ENCODE measurements at places on chromosomes 7 and 10.

- DNase-seq: no peak
Measured at GRCh38 chr10:31769564-31769963, 159.1 kb downstream of the ARHGAP12 start.

GRCh38 chr7:130400120-130400572 is 19.9 kb downstream of the CPA1 start:
- DNase-seq: peak; percentile 85

DNA sequence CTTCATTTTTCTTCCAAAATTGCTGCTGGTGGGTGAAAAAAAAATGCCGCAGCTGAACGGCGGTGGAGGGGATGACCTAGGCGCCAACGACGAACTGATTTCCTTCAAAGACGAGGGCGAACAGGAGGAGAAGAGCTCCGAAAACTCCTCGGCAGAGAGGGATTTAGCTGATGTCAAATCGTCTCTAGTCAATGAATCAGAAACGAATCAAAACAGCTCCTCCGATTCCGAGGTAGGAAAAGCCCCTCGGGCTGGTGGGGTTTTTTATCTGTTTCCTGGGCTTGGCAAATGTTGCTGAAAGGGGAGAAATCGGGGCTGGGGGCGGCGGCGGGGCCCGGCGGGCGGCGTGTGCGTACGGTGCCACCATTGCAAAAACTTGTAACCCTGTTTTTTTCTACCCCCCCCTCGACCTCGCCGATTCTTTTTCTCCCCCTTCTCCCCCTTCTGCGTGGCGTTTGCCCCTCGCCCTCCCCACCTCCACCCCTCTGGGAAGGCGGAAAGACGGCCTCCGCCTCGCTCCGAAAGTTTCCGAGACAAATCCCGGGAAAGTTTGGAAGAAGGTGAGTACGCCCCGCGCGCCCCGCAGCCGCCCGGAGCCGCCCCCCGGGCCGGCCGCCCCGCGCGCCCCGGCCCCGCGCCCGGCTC is 789 bp downstream of the TCF7L2 start:
- DNase-seq: peak; percentile 68

DNA sequence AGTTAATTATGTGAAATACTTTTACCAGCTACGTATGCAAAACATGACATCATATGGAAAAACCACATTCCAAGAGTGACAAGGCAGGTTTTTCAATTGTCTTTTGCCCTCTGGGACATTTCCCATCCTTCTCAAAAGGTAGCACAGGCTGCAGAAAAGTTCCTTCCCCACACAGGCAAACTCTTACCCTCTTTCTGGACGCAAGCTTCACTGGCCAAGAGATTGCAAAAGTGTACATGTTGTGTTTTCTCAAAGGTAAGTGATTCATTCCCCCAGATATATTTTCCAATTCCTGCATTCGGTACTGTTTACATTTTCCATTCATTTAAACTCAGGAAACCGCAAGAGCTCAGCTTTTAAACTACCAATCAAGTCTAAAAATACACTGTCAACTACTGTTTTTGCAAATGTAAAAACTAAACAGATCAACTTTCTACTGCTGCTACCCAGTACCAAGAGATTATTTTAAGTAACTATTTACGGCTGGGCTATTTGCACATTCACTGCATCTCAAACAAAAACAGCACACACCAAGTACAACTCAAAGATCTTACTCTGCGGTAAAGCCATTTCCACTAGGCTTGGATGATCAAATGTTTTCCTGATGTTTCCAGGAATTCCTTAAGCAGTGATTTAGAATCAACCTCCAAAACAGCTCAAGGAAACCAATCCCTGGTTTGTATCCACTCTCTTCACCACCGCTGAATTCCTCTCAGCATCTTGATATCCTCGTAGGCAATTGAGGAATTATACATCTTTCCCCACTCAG is 233.6 kb upstream of the CCDC6 start:
- DNase-seq: peak; percentile 56

- no peak for DNase-seq
Measured at GRCh38 chr7:159068488-159068811, 76.2 kb downstream of the VIPR2 start.

- DNase-seq: no peak
Measured at GRCh38 chr7:116153050-116153449, 57.3 kb upstream of the TES start.

- no peak for DNase-seq
Measured at GRCh38 chr7:153188630-153189029, 429.1 kb downstream of the ACTR3B start.

DNA sequence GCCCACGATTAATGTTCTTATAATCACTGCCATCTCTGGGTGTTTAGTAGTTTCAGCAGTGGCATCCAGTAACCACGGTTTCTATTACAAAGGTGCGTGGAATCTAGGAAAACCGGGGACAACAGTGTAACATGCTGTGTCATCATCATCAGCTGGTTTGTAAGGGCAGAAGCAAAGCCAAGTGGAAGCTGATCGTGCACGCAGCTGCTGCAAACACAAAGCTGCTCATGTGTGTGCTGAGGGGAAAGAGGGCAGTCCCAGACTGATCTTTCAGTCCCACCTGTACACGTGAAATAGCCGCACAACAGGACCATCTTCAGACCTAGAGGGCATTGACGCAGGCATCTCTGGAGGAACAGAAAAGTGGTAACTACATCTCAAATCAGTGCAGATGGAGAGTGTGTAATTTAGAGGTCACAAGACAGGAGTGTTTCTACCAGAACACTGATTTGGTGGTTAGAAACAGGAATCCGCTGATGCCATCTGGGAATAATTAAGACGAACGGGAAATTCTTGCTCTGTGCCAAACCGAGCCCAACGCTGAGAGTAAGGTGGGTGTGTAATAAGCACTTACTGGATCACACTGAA is 13.4 kb downstream of the ANKRD16 start:
- peak; percentile 81 for DNase-seq

- DNase-seq: peak; percentile 62
Measured at GRCh38 chr7:95472581-95473161, 13.1 kb upstream of the ASB4 start.

DNA sequence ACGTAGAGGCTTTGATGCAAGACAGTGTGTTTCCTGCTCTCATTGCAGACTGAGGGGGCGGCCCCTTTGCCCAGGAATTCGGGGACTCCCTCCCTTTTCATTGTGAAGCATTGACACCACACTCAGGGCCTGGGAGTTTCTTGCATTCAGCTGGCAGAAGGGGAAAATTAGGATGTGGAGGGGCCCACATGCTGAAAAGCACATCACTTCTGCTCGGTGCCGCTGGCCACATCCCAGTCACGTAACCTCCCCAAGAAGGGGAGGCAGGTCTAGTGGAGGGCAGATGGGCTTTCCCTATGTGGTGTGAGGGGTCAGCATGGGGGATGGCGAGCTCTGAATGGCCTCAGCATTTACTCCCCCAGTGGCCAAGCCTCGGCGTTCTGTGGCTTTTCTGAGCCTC is 47.9 kb downstream of the ADCY1 start:
- DNase-seq: no peak

GRCh38 chr10:133459454-133460207 is 5.9 kb downstream of the SCART1 start:
- DNase-seq: no peak

DNA sequence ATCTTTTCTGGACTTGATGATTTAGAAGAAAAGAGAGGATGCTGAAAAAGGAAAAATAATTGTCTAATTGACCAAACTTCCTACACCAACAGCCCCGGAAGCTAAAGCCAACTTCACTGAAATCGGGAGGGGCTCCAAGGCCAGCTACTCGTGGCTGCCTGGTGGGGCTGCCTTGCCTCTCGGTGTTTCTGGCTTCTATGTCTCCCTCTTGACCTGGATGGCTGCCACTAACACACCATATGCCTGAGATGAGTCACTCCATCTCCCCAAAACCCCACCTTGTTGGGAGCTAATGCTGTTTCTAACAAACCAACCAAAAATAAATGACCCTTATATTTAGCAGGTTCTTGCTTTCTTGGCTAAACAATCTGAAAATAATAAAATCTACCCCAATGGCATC is 87.6 kb upstream of the AFAP1L2 start:
- DNase-seq: no peak

- DNase-seq: no peak
Measured at GRCh38 chr10:34392641-34393170, 422.4 kb downstream of the PARD3 start.

DNA sequence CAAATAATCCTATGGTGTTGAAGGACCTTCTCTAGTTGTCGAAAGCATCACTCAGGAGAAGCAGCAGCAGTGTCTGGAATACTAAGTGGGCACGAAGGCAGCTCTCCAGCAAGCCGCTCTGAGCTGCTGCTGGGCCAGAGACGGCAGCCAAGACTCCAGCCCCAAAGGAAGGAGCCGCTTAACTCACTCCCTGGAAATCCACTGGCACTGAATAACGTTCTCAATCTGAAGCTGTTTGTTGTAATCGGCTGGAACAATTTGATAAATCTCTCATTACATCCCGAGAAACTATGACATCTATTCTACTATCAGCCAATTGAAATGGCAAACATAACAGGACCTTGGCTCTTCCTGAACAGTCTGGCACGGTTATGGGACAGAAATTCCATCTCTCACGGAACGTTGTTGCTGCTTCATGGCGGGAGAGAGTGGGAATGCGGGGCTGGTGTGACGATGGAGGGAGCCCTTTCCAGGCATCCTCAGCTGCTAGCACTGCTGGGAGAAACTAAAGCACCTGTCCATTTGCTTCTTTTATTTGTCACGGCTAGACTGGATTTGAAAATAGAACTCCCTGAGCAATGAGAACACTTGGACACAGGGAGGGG is 331.5 kb upstream of the RNF32 start:
- DNase-seq: no peak

- DNase-seq: no peak
Measured at GRCh38 chr7:45585628-45586027, 11.5 kb downstream of the ADCY1 start.

DNA sequence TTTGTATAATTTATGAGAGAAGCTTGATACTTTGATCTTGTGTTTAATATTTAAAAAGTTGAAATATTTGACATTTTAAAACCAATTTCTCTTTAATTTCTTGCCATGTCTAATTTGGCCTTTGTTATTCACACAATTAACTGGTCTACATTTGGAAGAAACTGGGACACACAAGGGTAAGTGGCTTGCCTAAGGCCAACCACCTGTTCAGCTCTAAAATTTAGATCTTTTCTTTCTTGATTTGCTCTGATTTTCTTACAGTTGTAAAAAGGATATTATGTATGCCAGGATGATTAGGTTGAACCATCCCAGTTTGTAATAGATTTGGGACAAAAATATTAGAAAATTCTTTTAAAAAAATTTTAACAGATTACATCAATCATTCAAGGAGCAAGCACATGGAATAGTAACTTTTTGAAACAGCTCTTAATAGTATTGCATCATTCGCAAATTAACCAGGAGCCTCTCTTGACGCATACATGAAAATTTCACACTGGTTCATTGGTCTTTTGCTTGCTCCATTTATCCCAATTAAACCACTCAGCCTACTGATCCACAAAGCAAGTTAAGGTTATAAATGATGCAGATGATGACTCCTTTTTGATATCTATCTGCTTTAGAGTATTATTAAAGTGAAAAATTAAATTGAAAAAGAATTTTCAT is 222.4 kb upstream of the SLC26A5 start:
- DNase-seq: no peak

DNA sequence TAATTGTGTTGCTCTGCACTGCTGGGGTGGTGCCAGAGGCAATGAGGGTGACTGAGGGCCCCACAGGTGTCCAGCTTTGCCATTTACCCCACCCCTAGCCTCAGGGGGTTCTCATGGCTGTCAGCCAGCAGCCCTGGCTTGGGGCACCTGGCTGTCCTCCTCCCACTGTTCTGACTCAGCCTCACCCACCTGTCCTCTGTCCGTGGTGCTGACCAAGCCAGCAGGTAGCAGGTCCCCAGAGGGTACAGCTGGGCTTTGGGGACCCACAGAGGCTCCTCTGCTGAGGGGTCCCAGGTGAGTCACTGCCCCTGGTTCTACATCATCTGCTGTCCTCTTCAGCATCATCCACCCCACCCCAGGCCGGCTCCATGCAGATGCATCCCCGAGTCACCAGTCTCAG is 32.2 kb upstream of the ZNF716 start:
- DNase-seq: no peak

GRCh38 chr10:44307691-44308090 is 77.2 kb downstream of the CXCL12 start:
- DNase-seq: no peak

GRCh38 chr7:3585826-3586225 is 284.8 kb downstream of the SDK1 start:
- no peak for DNase-seq

DNA sequence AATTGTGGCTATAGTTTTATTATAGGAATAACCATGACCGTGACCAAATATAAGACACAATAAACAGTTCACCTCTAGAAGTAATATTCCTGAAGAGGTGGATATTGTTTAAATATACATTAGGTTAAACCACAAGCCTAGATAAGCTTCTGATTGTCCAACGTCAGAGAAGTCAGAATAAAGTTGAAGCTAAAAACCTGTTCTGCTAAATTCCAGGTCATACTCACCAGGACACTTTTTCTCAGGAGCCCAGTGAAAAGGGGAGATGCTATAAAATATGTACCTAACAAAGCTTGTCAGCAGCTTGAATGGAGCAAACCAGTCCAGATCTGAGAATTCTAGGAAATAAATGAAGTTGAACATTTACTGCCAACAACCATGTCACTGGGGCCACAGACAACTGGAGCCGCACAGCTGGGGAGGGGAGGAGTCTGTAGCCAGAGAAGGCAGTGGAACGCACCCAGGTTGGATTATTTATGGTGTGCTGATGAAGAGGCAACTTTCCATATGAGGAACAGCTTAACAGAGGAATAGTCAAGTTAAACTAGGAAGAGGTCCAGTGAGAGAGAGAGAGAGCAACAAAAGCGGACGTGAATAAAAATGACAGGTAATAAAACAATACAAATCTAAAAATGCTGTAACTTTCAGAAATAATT is 191.1 kb downstream of the ZNF438 start:
- DNase-seq: peak; percentile 18

DNA sequence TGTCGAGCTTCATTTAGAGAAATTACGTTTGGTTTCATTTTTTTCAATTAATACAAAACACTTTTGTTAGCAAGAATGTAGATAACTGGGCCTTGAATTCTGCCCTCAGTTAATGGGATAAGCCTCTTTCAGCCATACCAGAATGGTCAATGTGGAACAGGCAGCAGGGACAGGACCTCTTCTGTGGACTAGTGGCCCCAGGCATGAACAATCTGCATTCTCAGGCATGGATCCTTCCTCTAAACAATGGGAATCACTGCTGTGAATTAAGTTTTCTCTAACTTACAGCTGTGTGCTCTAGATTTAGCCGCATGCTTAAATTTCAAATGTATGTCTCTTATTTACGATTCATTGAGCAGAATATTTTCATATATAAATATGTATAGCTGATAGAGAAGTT is 237.7 kb upstream of the PRKCQ start:
- DNase-seq: no peak

DNA sequence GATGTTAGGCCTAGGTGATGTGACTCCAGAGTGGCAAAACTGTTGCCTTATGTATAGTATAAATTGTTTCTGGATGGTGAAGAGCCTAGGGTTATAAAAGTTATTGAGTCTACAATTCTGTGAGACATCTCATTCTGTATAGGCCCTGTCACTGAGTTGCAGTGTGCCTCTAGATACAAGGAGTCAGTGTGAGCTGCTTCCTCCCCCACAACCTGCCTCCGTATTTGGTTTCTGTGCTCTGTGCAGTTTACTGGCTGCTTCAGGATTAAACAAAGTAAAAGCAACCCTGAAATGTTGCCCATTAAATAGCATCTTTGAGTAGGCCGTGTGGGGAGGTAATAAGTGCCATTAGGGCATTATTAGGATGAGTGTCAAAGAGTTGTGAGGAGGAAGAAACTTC is 1.9 kb upstream of the IFRD1 start:
- DNase-seq: no peak

Data from cardiac muscle cell (in vitro differentiated cells and primary cell).